ENCODE measurements at places on chromosomes 5 and 9. TPM values are rescaled to one million over a fixed set of nuclear protein-coding genes. Genes with fewer than 3 reads are reported as not detected.
A peak's percentile ranks its signal among the peaks of the same experiment; 100 is the strongest.

GRCh38 chr5:14574891-14575508 lies 6.6 kb upstream of the OTULINL start:
- no peak overlapping the region for H3K27ac ChIP-seq
- no peak for DNase-seq
- no peaks in the 10 kb centered on the region for H3K4me1 ChIP-seq
- peaks cover 5% of the 10 kb centered on the region for H3K27me3 ChIP-seq
- no peaks in the 10 kb centered on the region for H3K36me3 ChIP-seq

LCN9 gene
- polyA plus RNA-seq = not detected

GRCh38 chr9:15785584-15785983 lies 232.7 kb downstream of the CCDC171 start:
- no peak for DNase-seq
- no peaks in the 10 kb centered on the region for H3K27me3 ChIP-seq
- no peaks in the 10 kb centered on the region for H3K4me1 ChIP-seq

GRCh38 chr5:163305655-163306054 lies 131.7 kb upstream of the CCNG1 start:
- no peak overlapping the region for H3K27ac ChIP-seq
- H3K36me3 ChIP-seq = no peaks in the 10 kb centered on the region
- H3K4me1 ChIP-seq = no peaks in the 10 kb centered on the region
- H3K27me3 ChIP-seq = no peaks in the 10 kb centered on the region
- no peak for DNase-seq

GRCh38 chr5:72171667-72172066 lies 64.4 kb downstream of the MAP1B start:
- peaks cover 4% of the 10 kb centered on the region for H3K4me1 ChIP-seq
- H3K4me3 ChIP-seq = no peak overlapping the region
- H3K36me3 ChIP-seq = peaks cover 3% of the 10 kb centered on the region

GRCh38 chr5:149656576-149657182 lies 73.4 kb upstream of the PPARGC1B start:
- DNase-seq = no peak
- H3K4me1 ChIP-seq = no peaks in the 10 kb centered on the region
- H3K27ac ChIP-seq = no peak overlapping the region
- no peaks in the 10 kb centered on the region for H3K36me3 ChIP-seq

NRG2 gene
- 0.30 TPM for polyA plus RNA-seq

NTRK2 gene
- 0.01 TPM for polyA plus RNA-seq

GRCh38 chr5:158058208-158059120 lies 199.5 kb upstream of the CLINT1 start:
- H3K36me3 ChIP-seq = no peaks in the 10 kb centered on the region
- no peaks in the 10 kb centered on the region for H3K27me3 ChIP-seq
- no peak for DNase-seq
- no peak overlapping the region for H3K4me3 ChIP-seq
- no peak overlapping the region for H3K27ac ChIP-seq

FBLL1 gene
- polyA plus RNA-seq = 2.5 TPM

STPG3 gene
- polyA plus RNA-seq = not detected

PRSS3 gene
- 3.7 TPM for polyA plus RNA-seq

BSPRY gene
- not detected for polyA plus RNA-seq

AGXT2 gene
- polyA plus RNA-seq = not detected

GRCh38 chr5:112346411-112347044 lies 72.5 kb downstream of the EPB41L4A start:
- H3K4me3 ChIP-seq = no peak overlapping the region
- peaks cover 2% of the 10 kb centered on the region for H3K4me1 ChIP-seq
- no peak overlapping the region for H3K27ac ChIP-seq
- no peak for DNase-seq

DNA sequence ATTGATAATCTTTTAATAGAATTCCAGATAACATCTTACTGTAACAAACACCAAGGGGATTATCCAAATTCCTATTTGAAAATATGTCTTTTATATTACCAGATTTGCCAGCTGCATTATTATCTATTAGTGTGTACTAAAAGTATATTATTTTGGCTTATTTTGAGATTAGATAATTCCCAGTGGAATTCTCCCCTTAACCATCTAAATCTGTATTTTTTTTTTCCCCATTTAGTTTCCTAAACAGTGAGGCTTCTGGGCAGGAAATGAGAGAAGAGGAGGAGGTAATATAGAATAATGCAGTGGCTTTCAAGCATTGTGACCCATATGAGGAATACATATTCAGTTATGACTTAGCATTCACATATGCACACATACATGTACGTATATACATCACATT lies 53.5 kb upstream of the ABL1 start:
- H3K4me1 ChIP-seq = peaks cover 10% of the 10 kb centered on the region
- no peaks in the 10 kb centered on the region for H3K27me3 ChIP-seq
- H3K4me3 ChIP-seq = no peak overlapping the region
- DNase-seq = no peak
- no peak overlapping the region for H3K27ac ChIP-seq
- no peaks in the 10 kb centered on the region for H3K36me3 ChIP-seq

DNA sequence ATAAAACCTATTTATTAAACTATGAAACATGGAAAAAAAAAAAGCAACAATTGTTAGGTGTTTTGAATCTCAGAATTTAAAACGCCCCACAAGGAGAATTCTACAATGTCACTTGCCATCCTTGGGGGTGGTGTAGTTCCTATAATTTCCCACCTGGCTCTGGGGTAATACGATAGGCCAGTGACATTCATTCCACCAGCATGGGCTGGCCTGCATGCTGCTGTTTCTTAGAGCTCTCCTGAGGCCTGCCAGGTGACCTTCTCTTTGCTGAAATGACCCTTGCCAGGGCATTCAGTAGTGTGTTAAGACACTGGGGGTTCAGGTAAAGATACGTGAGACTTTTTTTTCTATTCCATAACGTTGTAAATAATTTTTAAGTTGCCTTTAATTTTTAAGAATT lies 10.0 kb upstream of the ARHGEF28 start:
- no peaks in the 10 kb centered on the region for H3K27me3 ChIP-seq
- H3K27ac ChIP-seq = no peak overlapping the region
- no peak for DNase-seq
- H3K36me3 ChIP-seq = no peaks in the 10 kb centered on the region
- no peak overlapping the region for H3K4me3 ChIP-seq
- H3K4me1 ChIP-seq = peaks cover 14% of the 10 kb centered on the region

GRCh38 chr9:126613651-126614050 lies at the start of gene LMX1B:
LMX1B (plus strand) TSS chr9:126613928; CDS start chr9:126614450, 522 bp downstream.
- no peaks in the 10 kb centered on the region for H3K36me3 ChIP-seq
- H3K4me1 ChIP-seq = no peaks in the 10 kb centered on the region
- no peak for DNase-seq

DNA sequence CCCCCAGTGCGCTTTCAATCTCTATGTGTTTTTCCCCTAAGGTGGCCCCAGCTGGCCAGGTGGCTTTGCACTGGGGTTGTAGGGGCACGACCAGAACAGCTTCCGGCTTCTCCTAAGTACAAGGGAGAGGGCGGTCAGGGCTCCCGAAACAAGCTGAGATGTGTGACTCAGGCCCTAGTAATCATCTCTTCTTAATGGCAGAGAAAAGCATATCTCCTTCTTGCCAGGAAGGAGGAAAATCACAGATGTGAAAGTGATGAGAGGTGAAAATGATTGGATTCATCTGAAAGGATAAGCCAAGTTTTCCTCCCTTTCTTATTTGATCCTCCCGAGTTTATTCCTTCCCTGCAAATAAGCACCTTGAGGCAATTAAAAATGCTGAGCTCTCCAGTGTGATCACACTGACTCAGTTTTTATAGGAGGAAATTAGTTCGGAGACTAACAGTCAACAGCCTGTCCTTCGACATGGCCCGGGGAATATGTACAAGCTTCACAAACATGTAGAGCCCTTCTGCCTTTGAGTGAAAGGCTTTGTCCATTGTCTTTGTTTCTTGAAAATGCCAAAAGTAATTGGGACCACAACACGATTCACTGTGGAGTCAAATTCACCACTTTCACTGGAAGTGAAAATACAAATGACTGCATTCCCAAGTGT lies 514.8 kb downstream of the PSAT1 start:
- H3K27me3 ChIP-seq = no peaks in the 10 kb centered on the region
- no peak overlapping the region for H3K4me3 ChIP-seq
- H3K4me1 ChIP-seq = no peaks in the 10 kb centered on the region
- no peaks in the 10 kb centered on the region for H3K36me3 ChIP-seq

DNA sequence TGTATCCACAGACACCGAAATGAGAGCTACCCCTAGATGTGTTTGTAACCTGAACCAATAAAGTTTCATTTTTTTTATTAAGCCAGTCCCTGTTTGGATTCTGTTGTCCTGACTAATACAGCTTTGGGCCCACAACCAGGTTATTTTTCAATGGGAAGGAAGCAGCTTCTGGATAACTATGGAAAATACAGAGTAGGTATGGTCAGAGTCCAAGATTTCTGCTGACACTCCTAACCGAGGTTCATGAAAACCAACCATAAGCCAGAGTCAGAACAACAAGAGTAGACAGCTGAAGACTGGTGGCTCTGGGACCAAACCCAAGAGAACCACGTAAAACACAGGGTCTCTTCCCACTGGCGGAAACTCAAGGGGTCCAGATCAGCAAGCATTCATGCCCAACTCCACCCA lies 10.8 kb downstream of the KLF9 start:
- H3K4me3 ChIP-seq = no peak overlapping the region
- H3K36me3 ChIP-seq = no peaks in the 10 kb centered on the region
- no peaks in the 10 kb centered on the region for H3K27me3 ChIP-seq
- peak; percentile 66 for DNase-seq
- peaks cover 15% of the 10 kb centered on the region for H3K4me1 ChIP-seq

DNA sequence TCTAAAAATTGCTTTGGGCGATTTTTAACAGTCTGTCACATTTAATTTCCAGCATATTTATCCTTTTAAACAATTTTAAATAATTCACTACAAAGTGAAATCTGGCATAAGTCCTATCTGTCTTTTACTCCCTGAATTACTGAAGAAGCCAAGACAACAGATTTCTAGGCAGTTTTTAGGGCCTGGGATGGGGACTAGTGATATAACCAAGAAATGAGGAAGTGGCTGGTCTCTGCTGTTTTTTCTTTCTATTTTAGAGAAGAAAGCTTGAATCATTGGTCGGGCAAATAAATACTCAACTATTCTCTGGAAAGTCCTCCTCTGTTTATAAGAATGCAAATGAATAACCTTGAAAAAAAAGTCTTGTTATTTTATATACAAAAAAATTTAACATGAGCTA lies 79.7 kb upstream of the SSBP2 start:
- H3K4me1 ChIP-seq = no peaks in the 10 kb centered on the region
- peaks cover 1% of the 10 kb centered on the region for H3K27me3 ChIP-seq
- no peaks in the 10 kb centered on the region for H3K36me3 ChIP-seq

DNA sequence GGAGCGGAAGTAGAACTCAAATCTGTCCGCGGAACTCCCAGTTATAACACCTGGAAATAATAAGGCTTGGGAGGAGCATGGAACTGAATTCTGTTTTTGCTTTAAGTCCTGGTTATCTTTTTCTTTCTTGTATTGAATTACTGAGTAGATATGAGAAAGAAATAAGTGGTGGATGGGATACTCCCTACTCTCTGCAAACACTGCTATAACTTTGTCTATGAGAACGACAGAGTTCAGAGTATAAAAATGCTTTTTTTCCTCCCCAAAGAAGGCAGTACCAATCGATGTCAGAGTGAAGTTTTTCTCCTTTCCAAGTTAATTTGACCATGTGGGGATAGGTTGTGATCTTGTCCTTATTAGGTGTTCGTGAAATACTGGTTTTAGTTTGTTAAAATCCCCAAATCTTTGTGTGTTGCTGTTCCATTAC lies 1.2 kb downstream of the RIC1 start:
- no peaks in the 10 kb centered on the region for H3K27me3 ChIP-seq
- H3K27ac ChIP-seq = peak overlapping the region; percentile 62
- H3K4me1 ChIP-seq = peaks cover 32% of the 10 kb centered on the region
- no peaks in the 10 kb centered on the region for H3K36me3 ChIP-seq
- H3K4me3 ChIP-seq = peak overlapping the region; percentile 99
- peak; percentile 69 for DNase-seq

- no peaks in the 10 kb centered on the region for H3K36me3 ChIP-seq
- no peak overlapping the region for H3K4me3 ChIP-seq
- DNase-seq = peak; percentile 80
- peaks cover 3% of the 10 kb centered on the region for H3K4me1 ChIP-seq
- H3K27me3 ChIP-seq = no peaks in the 10 kb centered on the region
These were observed 46.7 kb upstream of the CER1 start for GRCh38 chr9:14769230-14769571.

GRCh38 chr9:126546036-126546435 lies 67.7 kb upstream of the LMX1B start:
- no peaks in the 10 kb centered on the region for H3K4me1 ChIP-seq
- no peak for DNase-seq
- no peak overlapping the region for H3K4me3 ChIP-seq
- H3K27ac ChIP-seq = no peak overlapping the region
- no peaks in the 10 kb centered on the region for H3K27me3 ChIP-seq

GRCh38 chr9:32644698-32645097 lies 9.2 kb upstream of the TAF1L start:
- H3K36me3 ChIP-seq = no peaks in the 10 kb centered on the region
- H3K4me1 ChIP-seq = no peaks in the 10 kb centered on the region
- peaks cover under 1% of the 10 kb centered on the region for H3K27me3 ChIP-seq
- no peak overlapping the region for H3K4me3 ChIP-seq

DNA sequence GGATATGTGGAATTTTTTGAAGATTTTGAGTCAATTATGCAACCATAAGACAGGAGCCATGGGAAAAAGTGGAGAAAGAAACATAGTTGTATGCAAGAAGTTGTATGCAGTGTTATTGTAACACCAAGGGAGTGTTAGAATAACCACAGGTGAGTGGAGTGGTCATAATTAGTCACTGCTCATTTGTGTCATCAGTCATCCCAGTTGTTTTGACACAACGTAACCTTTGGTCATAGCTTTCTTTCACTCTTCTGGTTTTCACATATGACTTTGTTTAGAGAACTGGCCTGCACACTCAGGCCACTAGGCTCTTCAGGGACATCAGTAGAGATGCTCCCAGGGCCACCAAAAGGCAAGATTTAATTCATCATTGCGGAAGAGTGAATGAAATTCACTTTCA lies 158.7 kb upstream of the HMHB1 start:
- H3K27ac ChIP-seq = no peak overlapping the region
- H3K4me3 ChIP-seq = no peak overlapping the region
- DNase-seq = no peak
- H3K4me1 ChIP-seq = no peaks in the 10 kb centered on the region
- H3K36me3 ChIP-seq = no peaks in the 10 kb centered on the region

FAM163B gene
- not detected for polyA plus RNA-seq

PCDHB7 gene
- 0.57 TPM for polyA plus RNA-seq

DNA sequence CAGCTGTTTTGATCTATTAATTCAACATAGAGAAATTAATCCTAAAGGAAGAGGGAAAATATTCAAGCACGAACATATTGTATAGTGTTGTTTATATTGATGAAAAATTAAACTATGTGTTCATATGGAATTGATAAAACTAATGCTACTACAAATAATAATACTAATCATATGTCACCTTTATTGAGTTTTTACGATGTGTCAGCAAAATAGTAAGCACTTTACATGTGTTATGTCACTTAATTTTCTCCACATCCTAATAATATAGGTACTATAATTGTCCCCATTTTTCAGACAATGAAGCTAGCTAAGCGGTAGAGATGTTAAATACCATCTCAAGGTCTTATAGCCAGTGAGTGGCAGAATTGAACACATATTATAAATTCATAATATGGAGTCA lies 2008.5 kb upstream of the WWC1 start:
- H3K27me3 ChIP-seq = no peaks in the 10 kb centered on the region
- H3K36me3 ChIP-seq = no peaks in the 10 kb centered on the region
- no peak overlapping the region for H3K27ac ChIP-seq
- DNase-seq = no peak
- no peaks in the 10 kb centered on the region for H3K4me1 ChIP-seq

- peak; percentile 10 for DNase-seq
- H3K36me3 ChIP-seq = no peaks in the 10 kb centered on the region
- H3K27ac ChIP-seq = no peak overlapping the region
- no peak overlapping the region for H3K4me3 ChIP-seq
- no peaks in the 10 kb centered on the region for H3K4me1 ChIP-seq
These were observed 612.9 kb downstream of the BNC2 start for GRCh38 chr9:16257604-16258003.

GRCh38 chr5:124948062-124948753 lies 201.8 kb upstream of the ZNF608 start:
- H3K27me3 ChIP-seq = no peaks in the 10 kb centered on the region
- no peak overlapping the region for H3K4me3 ChIP-seq
- H3K4me1 ChIP-seq = peaks cover 9% of the 10 kb centered on the region
- no peak overlapping the region for H3K27ac ChIP-seq

Measured in endothelial cell of umbilical vein (primary cell).